ENCODE measurements at places on chromosomes 6 and 20.

GRCh38 chr6:31086788-31087440 is 25.5 kb downstream of the C6orf15 start:
- DNase-seq: no peak

DNA sequence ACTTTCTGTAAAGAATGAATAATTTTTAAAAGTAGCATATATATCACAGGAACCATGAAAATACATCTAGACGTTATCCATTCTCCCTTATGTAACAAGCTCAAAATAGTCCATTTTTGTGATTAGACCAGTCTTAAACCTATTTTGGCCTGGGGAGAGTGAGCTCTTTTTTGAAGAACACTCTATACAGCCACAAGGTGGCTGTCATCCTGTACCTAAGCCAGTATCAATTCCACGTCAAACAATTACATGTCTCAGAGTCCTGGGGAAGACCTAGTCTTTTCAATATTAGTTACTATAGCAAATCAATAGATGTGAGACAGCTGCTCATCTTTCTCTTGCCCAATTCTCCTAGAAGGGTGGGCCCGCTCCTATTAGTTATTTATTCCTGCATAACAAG is 28.4 kb downstream of the FBXO5 start:
- no peak for DNase-seq

- DNase-seq: no peak
Observed at GRCh38 chr20:11117808-11118528, 444.2 kb upstream of the JAG1 start.

DNA sequence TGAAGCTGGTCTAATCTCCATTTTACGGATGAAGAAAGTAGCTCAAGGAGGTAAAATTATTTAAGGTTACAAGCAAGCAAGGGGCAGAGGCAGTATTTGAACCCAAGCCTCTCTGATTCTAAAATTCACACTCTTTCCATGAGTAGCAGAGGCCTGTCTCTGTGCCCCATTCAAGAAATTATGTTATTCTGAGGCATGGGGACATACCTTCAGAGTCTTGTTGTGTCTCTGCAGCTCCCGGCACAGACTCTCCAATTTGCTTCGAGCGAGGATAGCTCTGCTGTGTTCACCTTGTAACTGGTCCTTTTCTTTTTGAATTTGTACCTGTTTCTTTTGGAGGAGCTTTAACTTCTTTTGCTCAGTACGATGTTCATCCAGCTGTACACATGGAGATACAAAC is 21.5 kb downstream of the TXLNB start:
- DNase-seq: no peak

DNA sequence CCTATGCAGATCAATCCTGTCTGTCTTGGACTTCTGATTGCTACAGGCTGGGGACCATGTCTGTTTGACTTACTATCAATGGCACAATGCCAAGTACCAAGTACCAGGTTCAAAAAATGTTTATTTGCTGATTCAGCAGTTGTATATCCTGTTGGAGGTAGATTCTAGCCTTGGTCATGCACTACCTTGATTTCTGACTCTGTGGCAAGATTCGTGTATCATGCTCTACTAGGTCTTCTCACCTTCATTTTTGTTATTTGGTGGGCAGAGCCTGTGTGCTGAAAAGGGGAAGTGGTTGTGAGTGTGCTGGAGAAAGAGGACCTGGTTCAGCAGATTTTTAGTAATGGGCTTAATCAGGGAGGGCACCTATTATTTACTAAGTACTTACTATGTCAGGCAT is 192.4 kb upstream of the MYLIP start:
- no peak for DNase-seq

DNA sequence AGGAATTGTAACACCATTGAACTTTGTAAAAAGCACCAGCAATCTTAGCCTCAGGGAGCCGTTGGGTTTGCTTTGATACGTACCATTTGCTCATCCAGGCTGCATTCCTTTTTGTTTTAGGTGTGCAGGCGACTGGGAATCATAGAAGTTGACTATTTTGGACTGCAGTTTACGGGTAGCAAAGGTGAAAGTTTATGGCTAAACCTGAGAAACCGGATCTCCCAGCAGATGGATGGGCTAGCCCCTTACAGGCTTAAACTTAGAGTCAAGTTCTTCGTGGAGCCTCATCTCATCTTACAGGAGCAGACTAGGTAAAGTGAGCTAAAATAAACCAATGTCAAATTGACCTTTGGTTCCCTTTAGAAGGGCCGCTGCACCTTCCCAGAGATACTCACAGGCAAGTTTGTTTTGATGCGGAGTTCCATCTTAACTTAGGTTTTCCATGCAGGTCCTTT is 1.6 kb downstream of the MYLIP start:
- DNase-seq: peak; percentile 6

GRCh38 chr20:3172933-3173609 is at the start of gene LZTS3:
LZTS3 (minus strand) TSS chr20:3173549; CDS start chr20:3167163, 6,386 bp downstream.
- peak; percentile 76 for DNase-seq

GRCh38 chr6:105550955-105551620 is 148.2 kb upstream of the PREP start:
- DNase-seq: no peak

DNA sequence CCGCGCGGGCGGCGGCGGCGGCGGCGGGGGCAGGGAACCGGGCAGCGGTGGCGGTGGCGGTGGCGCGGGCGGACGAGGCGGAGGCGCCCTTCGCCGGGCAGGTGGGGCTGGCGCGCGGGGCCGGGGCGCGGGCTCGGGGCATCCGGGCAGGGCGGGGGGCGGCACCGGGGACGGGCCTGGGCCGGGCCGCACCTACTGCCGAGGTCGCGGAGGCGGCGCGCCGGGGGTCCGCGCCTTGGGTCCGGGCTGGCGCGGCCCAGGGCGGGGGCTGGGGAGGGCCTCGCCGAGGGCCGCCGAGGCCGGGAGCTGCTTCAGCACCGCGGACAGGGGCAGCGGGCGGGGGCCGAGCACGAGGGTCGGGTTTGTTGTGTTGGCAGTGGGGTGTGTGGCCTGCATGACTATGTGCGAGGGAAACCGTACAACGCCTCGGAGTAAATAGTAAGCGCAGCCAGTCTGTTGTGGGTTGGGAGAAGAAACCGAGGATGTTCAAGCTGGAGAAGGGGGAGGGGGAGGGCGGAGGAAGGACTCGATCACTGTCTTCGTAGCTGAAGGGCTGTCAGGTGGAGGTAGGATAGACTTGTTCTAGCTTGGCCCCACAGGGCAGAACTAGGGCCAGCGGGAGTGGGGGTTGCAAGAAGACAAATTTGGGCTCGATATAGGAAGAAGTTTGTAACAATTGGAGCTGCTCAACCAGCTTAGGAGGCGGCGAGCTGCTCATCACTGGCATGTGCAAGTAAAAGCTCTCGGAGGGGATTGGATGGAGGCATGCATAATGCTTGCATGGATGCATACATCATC is 593 bp downstream of the MMP24 start:
- DNase-seq: peak; percentile 47

GRCh38 chr6:160279850-160280249 is 21.2 kb upstream of the SLC22A2 start:
- DNase-seq: no peak

DNA sequence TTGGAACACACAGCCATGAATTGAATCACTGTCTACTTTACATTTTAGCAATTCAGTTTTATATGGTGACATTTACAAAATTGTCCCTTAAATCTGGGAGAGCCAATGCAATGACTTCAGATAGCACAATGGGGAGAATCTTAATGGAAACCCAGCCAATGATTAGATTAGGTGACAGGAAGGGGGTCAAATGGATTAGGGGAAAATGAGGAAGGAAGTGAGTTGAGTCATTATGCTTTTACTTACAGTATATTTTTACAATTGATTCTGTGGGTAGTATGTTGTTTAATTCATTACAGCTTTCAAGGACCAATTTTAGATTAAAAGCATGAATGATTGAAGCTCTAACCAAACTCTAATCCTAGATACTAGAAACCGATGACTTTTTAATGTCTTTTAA is 229.8 kb downstream of the SOX4 start:
- DNase-seq: no peak

- DNase-seq: no peak
Observed at GRCh38 chr6:47352194-47352920, 42.7 kb upstream of the TNFRSF21 start.

DNA sequence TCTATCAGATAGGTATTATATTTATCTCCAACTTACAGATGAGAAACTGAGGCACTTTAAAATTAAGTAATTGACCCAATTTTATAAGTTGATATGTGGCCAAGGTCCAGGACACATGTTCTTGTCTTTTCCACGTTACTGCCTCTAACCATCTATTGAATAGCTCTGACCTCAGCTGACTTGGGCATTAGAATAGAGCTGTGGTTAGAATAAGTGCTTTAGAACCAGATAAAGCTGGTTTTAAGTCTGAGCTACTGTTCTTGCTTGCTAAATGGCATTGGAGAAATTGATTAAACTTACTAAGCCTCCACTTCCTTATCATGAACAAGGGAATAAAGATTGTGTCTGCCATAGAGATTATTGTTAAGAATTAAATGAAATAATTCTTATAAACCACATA is 147.8 kb upstream of the DTNBP1 start:
- DNase-seq: no peak

GRCh38 chr6:20572940-20573339 is 38.7 kb downstream of the CDKAL1 start:
- no peak for DNase-seq
